ENCODE measurements at places on chromosomes 1 and 21.

DNA sequence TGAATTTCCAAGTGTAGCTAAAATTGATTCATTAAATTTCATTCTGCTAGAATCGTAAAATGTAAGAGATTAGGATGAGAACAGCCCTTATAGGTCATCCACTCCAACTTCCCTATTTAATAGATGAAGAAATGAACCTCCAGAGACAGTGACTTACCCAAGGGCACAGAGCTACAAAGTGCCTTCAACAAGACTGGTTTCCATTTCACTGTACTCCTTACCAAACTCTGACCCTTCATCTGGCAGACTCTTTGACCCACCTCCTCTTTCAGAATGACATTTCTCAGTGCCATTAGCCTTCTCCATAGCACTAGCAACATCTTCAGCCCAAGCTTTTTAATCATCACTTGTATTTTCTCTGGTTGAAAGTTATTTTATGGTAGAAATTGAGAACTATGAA, 161.3 kb downstream of the NEK7 start:
- DNase-seq = no peak

DNA sequence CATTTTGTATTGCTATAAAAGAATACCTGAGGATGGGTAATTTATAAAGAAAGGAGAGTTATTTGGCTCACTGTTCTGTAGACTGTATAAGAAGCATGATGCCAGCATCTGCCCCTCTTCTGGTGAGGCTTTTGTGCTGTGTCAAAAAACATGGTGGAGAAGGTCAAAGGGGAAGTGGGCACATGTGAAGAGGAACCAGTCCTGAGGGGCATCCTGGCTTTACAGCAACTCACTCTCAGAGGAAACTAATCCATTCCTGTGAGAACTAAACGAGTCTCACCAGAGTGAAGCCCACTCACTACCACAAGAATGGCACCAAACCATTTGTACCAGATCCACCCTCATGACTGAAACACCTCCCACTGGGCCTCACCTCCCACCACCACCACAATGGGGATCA, 18.8 kb upstream of the SELP start:
- no peak for DNase-seq

- no peak for DNase-seq
Measured at GRCh38 chr1:202061055-202061454, 50.7 kb downstream of the ELF3 start.

- DNase-seq = no peak
Measured at GRCh38 chr1:93768380-93768863, 86.8 kb upstream of the BCAR3 start.

DNA sequence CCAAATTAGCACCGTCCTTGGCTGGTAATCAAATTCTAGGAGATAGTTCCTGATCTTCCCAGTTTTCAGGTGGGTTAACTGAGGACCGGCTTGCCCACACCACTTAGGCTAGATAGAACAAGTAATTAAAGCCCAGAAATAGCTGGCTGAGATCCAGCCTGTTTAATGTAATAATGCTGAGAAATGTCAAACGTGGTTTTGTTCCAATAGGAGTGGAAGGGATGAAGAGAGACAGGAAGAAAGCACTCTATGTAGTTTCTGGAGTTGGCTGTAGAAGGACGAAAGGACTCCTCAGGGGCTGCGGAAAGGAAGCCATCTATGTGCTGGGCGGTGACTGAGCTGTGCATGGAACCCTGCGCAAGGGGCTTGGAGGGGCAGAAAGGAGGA, 18.6 kb downstream of the NAV1 start:
- DNase-seq = no peak

DNA sequence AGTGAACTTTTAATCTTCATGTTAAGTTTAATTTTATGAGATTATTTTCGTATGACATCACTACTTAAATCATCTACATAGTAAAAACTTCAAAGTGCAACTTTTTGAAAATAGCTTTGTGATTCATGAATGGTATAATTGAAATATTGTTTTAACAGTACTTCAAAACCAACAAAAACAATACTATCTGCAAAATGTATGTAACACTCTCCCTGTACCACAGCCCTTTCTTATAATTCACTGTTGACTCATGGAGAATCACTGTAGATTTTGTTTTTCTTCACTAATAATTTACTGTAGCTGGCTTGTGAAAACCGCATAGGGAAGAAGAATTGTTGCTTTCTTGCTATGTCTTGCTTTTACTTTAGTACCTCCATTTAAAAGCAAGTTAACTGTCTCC, 301.4 kb upstream of the ADAMTS5 start:
- no peak for DNase-seq

GRCh38 chr1:183198463-183198862, 12.4 kb downstream of the LAMC2 start:
- no peak for DNase-seq

- DNase-seq = no peak
Measured at GRCh38 chr1:169765580-169766331, 29.0 kb downstream of the METTL18 start.

GRCh38 chr1:170723518-170723917, 59.6 kb downstream of the PRRX1 start:
- no peak for DNase-seq

GRCh38 chr1:26257222-26257621, 22.7 kb upstream of the SH3BGRL3 start:
- DNase-seq = no peak

- DNase-seq = no peak
Measured at GRCh38 chr1:116808848-116809508, 54.7 kb downstream of the CD2 start.

- no peak for DNase-seq
Measured at GRCh38 chr1:101282314-101283038, 45.7 kb downstream of the S1PR1 start.

DNA sequence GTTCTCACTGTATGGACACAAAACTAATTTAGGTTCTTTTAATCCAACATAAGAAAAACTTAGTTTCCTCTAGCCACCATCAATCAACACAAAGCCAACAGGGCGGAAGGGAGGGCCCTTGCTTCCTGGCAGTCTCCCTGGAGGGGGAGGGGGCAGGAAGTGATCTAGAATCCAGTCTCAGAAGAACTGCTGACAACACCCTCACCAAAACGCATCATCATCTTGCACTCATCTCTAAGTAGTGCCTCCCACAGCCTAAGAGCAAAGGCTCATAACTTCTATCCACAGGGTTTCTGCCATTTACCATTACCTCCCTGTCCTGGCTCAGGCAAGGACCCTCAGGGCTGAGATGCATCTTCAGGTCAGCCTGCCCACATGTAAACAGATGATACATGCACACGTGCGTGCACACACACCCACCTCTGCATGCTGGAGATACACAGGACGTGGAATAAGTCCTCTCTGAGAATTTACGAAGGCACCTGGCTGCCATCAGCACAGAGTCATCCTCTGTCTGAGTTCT, 20.5 kb downstream of the HIVEP3 start:
- no peak for DNase-seq

DNA sequence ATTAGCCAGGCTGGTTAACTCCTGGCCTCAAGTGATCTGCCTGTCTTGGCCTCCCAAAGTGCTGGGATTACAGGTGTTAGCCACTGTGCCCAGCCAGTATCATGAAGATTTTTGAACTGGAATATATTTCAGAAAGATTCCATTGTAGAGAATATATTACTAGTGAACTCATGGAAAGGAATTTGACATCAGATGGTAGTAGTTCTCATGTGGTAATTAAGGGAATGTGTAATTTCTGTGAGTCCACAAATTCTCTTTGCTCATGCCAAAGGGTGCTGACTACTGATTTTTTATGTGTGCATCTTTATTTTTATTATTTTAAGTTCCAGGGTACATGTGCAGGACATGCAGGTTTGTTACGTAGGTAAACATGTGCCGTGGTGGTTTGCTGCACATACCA, 10.4 kb downstream of the DTL start:
- no peak for DNase-seq
